Fibroblast of skin of left quadriceps (primary cell): ENCODE measurements at places on chromosomes 3 and 15.
A peak's percentile ranks its signal among the peaks of the same experiment; 100 is the strongest.

GRCh38 chr3:47985381-47985780, 30.8 kb downstream of the MAP4 start:
- no peak for DNase-seq

GRCh38 chr3:4394048-4394447, 73.0 kb downstream of the SUMF1 start:
- DNase-seq, result no peak

- no peak for DNase-seq
Observed at GRCh38 chr3:143118630-143119008, 952 bp upstream of the CHST2 start.

DNA sequence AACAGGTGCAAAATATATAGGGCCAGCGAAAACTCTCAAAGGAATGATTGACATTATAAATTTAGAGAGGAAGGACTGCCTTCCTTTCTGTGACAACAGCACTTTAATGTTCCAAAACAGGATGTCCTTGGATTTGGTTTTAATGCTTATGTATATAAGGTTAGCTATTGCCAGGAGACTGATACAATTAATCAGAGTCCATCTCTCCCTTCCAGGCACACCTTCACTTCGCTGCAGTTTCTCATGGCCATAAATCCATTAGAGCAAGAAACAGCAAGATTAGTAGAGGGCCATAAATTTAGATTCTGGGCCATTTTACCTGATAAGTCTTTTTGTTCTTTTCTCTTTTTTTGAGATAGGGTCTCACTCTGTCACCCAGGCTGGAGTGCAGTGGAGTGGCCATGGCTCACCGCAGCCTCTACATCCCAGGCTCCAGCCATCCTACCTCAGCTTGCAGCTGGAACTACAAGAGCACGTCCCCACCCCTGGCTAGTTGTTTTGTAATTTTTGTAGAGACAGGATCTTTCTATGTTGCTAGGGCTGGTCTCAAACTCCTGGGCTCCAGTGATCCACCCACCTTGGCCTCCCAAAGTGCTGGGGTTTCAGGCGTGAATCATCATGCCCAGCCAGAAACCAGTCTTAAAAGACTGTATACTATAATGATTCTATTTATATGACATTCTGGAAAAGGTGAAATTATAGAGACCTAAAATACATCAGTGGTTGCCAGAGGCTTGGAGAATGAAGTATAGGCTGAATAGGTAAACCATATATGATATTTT, 15.7 kb upstream of the TFRC start:
- no peak for DNase-seq

DNA sequence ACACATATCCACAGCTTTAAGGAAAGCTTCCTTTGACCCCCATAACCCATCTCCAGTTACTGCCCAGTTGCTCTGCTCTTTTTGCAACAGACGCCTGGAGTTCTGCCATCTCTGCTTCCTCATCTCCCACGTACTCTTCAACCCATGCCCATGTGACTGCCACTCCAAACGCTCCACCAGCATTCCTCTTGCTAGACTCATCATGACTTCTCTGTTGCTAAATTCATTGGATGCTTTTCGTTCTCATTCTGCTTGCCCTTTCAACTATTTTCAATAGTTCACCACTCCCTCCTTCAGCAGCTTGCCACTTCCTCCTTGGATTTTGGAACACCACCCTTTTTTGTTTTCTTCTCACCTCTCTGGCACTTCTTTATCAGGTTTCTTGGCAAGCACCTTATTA, 2.7 kb upstream of the KNSTRN start:
- peak; percentile 73 for DNase-seq
